Stomach (tissue), 19 donors: ENCODE measurements at places on chromosomes 5 and 9.

GRCh38 chr9:74887981-74888370 lies 255 bp upstream of the TRPM6 start:
- no peak for DNase-seq

- DNase-seq: no peak
These were observed 5.6 kb upstream of the SPDL1 start for GRCh38 chr5:169577951-169578350.

DNA sequence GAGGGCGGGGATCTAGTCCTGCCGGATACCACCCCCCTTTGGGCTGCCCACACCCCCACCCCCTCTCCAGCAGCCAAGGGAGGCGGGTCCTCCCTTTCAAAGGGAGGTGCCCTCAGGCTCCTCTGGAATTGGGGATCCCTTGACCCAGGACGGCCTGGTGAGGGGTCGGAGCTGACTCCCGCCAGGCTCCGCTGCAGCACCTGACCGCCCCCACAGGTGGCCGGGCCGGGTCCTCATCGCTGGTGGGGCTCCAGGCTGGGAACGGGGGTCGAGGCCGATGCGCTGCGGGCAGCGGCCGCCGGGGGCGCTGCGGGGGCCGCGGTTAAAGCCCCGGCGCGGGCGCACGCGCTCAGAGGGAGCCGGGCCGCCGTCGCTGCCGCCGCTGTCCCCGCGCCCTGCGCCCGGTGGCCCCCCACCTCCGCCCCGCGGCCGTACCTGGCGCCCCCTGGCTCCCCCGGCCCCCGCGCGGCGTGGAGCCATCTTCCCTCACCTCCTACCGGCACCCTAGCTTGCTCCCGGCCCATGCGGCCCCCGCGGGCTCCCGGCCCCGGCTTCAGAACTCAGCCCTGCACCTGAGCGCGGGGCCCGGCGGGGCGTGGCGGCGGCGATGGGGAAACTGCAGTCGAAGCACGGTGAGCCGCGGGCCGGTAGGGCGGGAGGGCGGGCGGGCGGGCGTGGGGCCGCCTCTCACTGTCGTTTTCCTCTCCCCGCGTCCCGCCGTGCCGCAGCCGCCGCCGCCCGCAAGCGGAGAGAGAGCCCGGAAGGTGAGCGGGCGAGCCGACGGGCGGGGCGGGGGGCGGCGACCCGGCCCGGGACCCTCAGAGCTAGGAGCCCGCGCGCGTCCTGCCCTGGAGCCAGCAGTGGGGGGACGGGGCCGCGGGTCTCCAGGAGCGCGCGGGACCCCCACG lies at the start of gene NKD2:
Gene NKD2 (plus strand): TSS at position 352 of the 908 bp plus-strand sequence. CDS start 256 bp downstream, at position 608.
- peak; percentile 79 for DNase-seq

- no peak for DNase-seq
These were observed 2.0 kb downstream of the TMEM8B start for GRCh38 chr9:35831040-35831439.

DNA sequence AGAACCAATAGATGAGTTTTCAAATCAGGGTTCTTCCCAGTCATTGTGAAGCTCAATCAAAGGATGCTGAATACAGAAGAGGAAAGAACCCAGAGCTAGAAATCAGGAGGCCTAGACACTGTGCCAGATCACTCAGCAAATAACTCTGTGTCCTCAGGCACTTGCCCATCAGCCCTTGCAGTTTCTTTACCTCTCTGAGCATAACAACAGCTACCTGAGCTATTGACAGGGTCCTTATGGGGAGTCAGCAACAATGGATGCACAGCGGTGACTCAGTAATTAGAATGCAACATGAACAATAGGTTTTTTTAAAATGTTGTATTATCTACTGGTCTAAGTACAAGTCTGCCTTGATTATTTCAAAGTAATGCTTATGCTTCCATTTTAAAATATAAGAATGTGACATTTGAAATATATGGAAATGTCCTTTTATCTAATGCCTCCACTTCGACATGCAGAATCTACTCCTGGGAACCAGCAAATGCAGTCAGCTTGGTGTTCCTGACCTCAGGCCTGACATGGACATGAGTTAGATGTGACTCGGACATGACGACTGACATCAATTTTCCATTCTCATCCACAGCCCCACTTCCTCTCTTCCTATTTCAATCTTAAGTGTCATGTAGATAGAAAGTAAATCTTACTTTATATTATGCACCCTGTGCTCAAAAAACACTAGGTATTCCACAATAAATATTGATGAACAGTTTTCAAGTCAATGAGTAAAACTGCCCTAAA lies 155.0 kb downstream of the TLE1 start:
- no peak for DNase-seq
